AG04450 (cell line): ENCODE measurements at places on chromosomes 16 and 17.

GRCh38 chr17:66345264-66345663, 42.9 kb downstream of the PRKCA start:
- no peak for DNase-seq

DNA sequence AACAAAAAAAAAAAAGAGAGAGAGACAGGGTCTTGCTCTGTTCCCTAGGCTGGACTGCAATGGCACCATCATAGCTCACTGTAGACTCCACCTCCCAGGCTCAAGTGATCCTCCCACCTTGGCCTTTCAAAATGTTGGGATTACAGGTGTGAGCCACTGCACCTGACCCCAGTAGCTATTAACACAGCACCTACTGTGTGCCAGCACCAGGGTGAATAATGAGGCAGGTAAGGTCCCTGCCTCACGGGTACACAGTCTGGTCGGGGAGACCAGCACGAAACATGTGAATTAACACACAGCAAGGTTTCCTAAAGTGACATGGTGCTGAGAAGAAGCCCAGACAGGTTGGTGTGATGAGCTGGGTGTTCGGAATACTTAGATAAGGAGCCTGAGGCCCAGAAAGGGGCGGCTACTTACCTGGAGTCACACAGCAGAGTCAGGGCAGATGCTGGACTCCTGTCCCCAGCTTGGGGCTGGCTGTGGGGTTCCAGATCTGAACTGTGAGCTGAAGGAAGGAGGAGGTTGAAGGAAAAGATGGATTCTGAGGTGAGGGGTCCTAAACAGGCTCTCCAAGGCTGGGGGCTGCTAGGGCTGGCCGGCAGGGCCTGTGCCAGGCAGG, 10.5 kb upstream of the FBXL19 start:
- no peak for DNase-seq

GRCh38 chr16:81071805-81072204, 5.2 kb downstream of the C16orf46 start:
- no peak for DNase-seq

DNA sequence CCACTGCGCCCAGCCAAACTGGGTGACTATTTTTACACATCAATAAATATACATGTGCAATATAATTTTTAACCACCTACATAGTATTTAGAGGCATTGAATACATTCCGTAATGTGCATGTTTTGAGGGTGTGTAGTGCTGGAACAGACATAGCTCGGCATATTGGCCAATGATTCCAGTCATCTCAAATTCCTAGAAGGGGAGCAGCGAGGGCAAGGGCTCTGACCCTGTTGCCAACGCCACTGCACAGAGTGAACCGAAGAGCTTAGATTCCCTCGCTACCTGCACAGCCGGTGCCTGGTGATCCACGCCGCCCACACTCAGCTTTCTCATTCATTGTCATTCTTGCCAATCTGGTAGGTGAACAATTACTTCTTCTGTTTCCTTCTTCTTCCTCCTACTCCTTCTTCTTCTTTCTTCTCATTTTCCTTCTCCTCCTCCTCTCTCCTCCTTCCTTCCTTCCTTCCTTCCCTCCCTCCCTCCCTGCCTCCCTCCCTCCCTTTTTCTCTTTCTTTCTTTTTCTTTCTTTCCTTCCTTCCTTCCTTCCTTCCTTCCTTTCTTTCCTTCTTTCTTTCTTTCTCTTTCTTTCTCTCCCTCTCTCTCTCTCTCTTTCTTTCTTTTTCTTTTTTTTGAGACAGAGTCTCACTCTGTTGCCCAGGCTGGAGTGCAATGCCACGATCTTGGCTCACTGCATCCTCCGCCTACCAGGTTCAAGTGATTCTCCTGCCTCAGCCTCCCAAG, 26.3 kb upstream of the ATP2A3 start:
- DNase-seq, result no peak
